BJ (cell line): ENCODE measurements at places on chromosomes 3 and 15. TPM values are rescaled to one million over a fixed set of nuclear protein-coding genes. Genes with fewer than 3 reads are reported as not detected.

Gene CCR9
- not detected in 2 replicates for polyA plus RNA-seq

- no peak for DNase-seq
Measured at GRCh38 chr3:525415-525814, 328.9 kb downstream of the CHL1 start.

Gene FANCD2OS
- polyA plus RNA-seq: not detected in 2 replicates

- DNase-seq: no peak
Measured at GRCh38 chr15:95365511-95366107, 964.9 kb upstream of the NR2F2 start.

Gene GOLIM4
- polyA plus RNA-seq: 32.4 and 35.1 TPM in 2 replicates

Gene ACKR2
- polyA plus RNA-seq: 0.15 TPM in 1 of 2 replicates, not detected in the other

GRCh38 chr15:83064859-83065258, 2.2 kb downstream of the BTBD1 start:
- no peak for DNase-seq
